Regular cardiac myocyte (primary cell): ENCODE measurements at places on chromosomes 1 and 21. TPM values are rescaled to one million over a fixed set of nuclear protein-coding genes. Genes with fewer than 3 reads are reported as not detected.

DNAJC28 gene
- total RNA-seq, result 1.7 and 2.0 TPM in 2 replicates

OR10J1 gene
- not detected in 2 replicates for total RNA-seq

RPE65 gene
- total RNA-seq, result not detected in 2 replicates

LCE2C gene
- not detected in 2 replicates for total RNA-seq

C4BPA gene
- not detected in 2 replicates for total RNA-seq

KRTAP12-2 gene
- not detected in 2 replicates for total RNA-seq

RSRP1 gene
- 101 and 162 TPM in 2 replicates for total RNA-seq

CLDN17 gene
- not detected in 2 replicates for total RNA-seq

SYPL2 gene
- 0.19 and 0.56 TPM in 2 replicates for total RNA-seq

FAM20B gene
- 53.8 and 57.9 TPM in 2 replicates for total RNA-seq

NUP133 gene
- 34.4 and 34.7 TPM in 2 replicates for total RNA-seq

C1orf94 gene
- total RNA-seq, result not detected in 2 replicates

AIRE gene
- 0.28 TPM in 1 of 2 replicates, not detected in the other for total RNA-seq

S100A12 gene
- not detected in 2 replicates for total RNA-seq

ZNF687 gene
- 7.1 and 7.6 TPM in 2 replicates for total RNA-seq

EDN2 gene
- total RNA-seq, result 0.28 TPM in 1 of 2 replicates, not detected in the other

TMPRSS3 gene
- not detected in 2 replicates for total RNA-seq

KCNH1 gene
- total RNA-seq, result 0.19 TPM in 1 of 2 replicates, not detected in the other

MMP23B gene
- total RNA-seq, result 8.1 and 10.7 TPM in 2 replicates

HSPB7 gene
- total RNA-seq, result 3.3 and 10.7 TPM in 2 replicates

FABP3 gene
- 2.7 and 2.8 TPM in 2 replicates for total RNA-seq

NTMT2 gene
- total RNA-seq, result not detected in 2 replicates

FCRL4 gene
- total RNA-seq, result not detected in 2 replicates

CD5L gene
- total RNA-seq, result not detected in 2 replicates

SLC66A1 gene
- 12.7 TPM in 2 replicates for total RNA-seq

ISG15 gene
- 48.8 and 104 TPM in 2 replicates for total RNA-seq

FAM151A gene
- not detected in 2 replicates for total RNA-seq

PRAMEF27 gene
- total RNA-seq, result not detected in 2 replicates

UBIAD1 gene
- total RNA-seq, result 5.4 and 8.2 TPM in 2 replicates

SH2D2A gene
- 0.28 and 1.2 TPM in 2 replicates for total RNA-seq

PCAT6 gene
- total RNA-seq, result 0.56 TPM in 1 of 2 replicates, not detected in the other

LINGO4 gene
- total RNA-seq, result not detected in 2 replicates

LHX8 gene
- total RNA-seq, result not detected in 2 replicates

TXNIP gene
- total RNA-seq, result 101 and 115 TPM in 2 replicates

BGLAP gene
- under 0.01 and 0.85 TPM in 2 replicates for total RNA-seq

ZBTB8A gene
- total RNA-seq, result 4.6 and 7.0 TPM in 2 replicates

A3GALT2 gene
- total RNA-seq, result 0.28 TPM in 1 of 2 replicates, not detected in the other

ANGPTL3 gene
- not detected in 2 replicates for total RNA-seq

S100A7A gene
- not detected in 2 replicates for total RNA-seq

HAO2 gene
- not detected in 2 replicates for total RNA-seq

ASCL5 gene
- under 0.01 TPM in 1 of 2 replicates, not detected in the other for total RNA-seq

SGIP1 gene
- 22.4 and 76.7 TPM in 2 replicates for total RNA-seq

INKA2 gene
- total RNA-seq, result 30.2 and 30.7 TPM in 2 replicates
